ENCODE measurements at places on chromosomes 6 and 20. TPM values are rescaled to one million over a fixed set of nuclear protein-coding genes. Genes with fewer than 3 reads are reported as not detected.

The ASIP gene
- total RNA-seq: not detected

DNA sequence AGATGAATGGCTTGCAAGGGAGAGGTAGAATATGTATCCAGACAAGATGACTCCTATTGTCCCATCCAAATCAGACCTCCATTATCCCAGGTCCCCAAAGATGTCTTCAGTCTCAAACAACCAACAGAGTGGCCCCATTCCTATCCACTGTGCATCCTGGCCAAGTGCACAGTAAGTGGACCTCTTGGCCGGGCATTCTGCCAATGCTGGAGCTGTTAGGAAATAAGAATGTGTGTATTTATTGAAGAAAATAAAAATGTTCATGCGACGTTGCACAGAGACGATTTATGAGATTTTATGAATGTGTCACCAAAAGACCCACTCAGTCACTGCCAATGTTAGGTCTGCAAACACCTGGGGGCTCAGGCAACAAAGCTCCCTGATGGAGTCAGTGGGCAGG lies 196.0 kb downstream of the MAFB start:
- H3K27ac ChIP-seq: no peak overlapping the region
- no peaks in the 10 kb centered on the region for H3K4me1 ChIP-seq
- no peaks in the 10 kb centered on the region for H3K36me3 ChIP-seq
- peak; percentile 82 for DNase-seq
- H3K4me3 ChIP-seq: no peak overlapping the region

The FHL5 gene
- 5.7 TPM for total RNA-seq

The YIPF3 gene
- total RNA-seq: 66.5 TPM

The SIRPD gene
- total RNA-seq: 0.66 TPM

The RAD21L1 gene
- total RNA-seq: not detected

GRCh38 chr6:73452107-73452461 lies at the start of gene CGAS:
TSS of gene CGAS (minus strand) at chr6:73452297. CDS start at chr6:73452181, 116 bp downstream.
- peak; percentile 88 for DNase-seq
- no peaks in the 10 kb centered on the region for H3K36me3 ChIP-seq
- no peaks in the 10 kb centered on the region for H3K4me1 ChIP-seq
- peak within 1 kb of the TSS; percentile 85 for H3K27ac ChIP-seq
- H3K4me3 ChIP-seq: peak within 1 kb of the TSS; percentile 68

DNA sequence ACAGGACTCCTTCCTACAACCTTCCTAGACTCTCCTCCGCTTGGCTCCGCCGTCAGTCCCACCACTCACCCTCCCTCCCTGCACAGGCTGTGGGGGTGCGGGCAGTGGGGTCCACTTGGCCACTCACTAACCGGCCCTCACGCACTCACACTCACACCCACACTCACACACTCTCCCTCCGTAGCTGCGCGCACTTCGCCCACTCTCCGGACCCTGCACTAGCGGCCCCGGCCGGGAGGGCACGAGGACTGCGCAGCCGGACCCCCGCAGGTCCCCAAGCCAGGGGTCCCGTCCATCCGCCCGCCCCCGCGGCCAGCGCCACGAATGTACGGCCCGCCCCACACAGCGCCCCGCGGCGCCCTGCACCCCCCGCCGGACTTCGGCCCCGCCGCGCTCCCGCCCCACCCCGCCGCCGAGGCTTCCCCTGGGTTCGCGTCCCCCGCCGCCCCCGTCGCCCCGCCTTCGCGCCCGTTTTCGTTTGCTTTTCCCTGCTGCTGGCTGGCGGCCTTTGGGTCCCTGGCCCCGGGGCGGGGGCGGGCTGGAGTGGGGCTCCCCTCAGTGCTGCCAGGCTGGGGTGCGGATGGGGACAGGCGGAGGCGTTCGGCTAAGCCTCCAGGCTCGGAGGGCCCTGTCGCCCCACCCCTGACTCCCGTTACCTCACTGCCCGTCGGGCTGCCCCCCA lies 23.0 kb upstream of the SLC22A7 start:
- H3K27ac ChIP-seq: no peak overlapping the region
- no peaks in the 10 kb centered on the region for H3K36me3 ChIP-seq
- H3K4me3 ChIP-seq: peak overlapping the region; percentile 20
- peaks cover 34% of the 10 kb centered on the region for H3K4me1 ChIP-seq
- no peak for DNase-seq
- H3K27me3 ChIP-seq: no peaks in the 10 kb centered on the region

GRCh38 chr6:118649918-118650581 lies 1.3 kb downstream of the CEP85L start:
- H3K27ac ChIP-seq: peak overlapping the region; percentile 93
- H3K36me3 ChIP-seq: no peaks in the 10 kb centered on the region
- no peak for DNase-seq
- H3K4me3 ChIP-seq: peak overlapping the region; percentile 89
- H3K27me3 ChIP-seq: no peaks in the 10 kb centered on the region
- H3K4me1 ChIP-seq: no peaks in the 10 kb centered on the region
